Activated CD4-positive, alpha-beta T cell treated with anti-CD3 and anti-CD28 coated beads, Interleukin-2, amount 50 U/mL, for 24 hours (primary cell): ENCODE measurements at places on chromosomes 7 and 10.

GRCh38 chr10:71778071-71778825, 4.9 kb upstream of the VSIR start:
- no peak for DNase-seq

DNA sequence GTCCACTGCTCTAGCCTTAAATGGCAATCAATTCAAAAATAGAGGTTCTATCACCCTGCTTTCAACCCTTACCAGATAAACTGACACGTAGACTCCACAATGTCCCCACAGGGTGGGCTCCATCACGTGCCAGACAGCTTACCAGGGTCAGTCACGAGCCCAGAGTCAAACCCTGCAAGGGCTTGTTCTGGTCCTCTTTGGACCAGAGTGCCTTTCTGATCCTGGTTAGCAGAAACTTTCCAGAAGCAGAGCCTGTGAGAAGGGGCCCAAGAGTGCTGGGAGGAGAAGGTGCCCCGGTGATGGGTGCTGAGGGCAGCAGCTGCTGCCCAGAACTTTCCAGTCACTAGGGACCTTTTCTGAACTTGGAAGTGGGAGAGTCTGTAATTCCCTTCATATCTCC, 354 bp upstream of the GIMAP5 start:
- DNase-seq, result no peak

GRCh38 chr7:76233538-76234281, 32.0 kb downstream of the SRRM3 start:
- no peak for DNase-seq

GRCh38 chr7:150856303-150857275, 4.3 kb downstream of the AOC1 start:
- DNase-seq, result no peak

- DNase-seq, result no peak
Observed at GRCh38 chr10:11699550-11700097, 42.6 kb upstream of the ECHDC3 start.
